Stimulated activated CD4-positive, alpha-beta T cell treated with anti-CD3 and anti-CD28 coated beads, Interleukin-12 subunit alpha, Interleukin-12 subunit beta, amount 100 ng/mL, for 48 hours (primary cell): ENCODE measurements at places on chromosomes 2 and 18.

GRCh38 chr2:98715812-98716451 lies 15.0 kb downstream of the MGAT4A start:
- no peak for DNase-seq

DNA sequence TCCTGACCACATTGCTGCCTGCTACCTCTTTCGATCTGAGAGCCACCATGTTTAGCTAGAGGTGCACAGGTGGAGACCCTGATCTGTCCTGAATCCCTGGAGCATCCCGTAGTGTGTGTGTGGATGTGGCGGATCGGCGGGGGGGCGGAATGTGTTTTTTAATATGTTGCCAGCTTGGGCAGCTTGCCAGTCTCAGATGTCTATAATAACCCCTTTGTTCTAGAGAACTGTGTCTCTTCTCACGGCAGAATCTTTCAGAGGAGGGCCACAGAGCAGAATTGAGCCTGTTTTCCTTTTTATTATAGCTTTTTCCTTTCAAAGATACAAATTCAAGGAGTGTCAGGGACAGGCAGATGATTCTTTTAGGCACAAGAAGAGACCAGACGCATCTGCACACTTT lies 934.1 kb upstream of the KLHL29 start:
- DNase-seq = no peak

DNA sequence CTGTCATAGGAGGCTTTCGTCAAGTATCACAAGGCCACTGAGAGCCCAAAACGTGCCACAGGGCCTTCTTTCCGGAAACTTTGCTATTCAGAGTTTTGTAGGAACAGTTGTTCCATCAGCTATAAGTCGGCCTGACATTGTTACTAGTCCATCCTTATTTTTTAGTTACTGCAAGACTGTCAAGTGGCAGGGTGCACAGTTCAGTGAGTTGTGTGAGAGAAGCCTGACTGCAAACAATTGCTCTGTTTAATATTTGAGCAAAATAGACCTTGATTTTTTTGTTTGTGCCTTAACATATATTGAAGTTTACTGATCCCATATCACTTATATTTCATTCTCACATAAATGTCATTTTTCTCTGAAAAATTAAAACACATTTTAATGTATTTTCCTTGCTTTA lies 110.1 kb downstream of the GALNT1 start:
- DNase-seq = no peak

- no peak for DNase-seq
These were observed 54.2 kb downstream of the HK2 start for GRCh38 chr2:74887960-74888700.

DNA sequence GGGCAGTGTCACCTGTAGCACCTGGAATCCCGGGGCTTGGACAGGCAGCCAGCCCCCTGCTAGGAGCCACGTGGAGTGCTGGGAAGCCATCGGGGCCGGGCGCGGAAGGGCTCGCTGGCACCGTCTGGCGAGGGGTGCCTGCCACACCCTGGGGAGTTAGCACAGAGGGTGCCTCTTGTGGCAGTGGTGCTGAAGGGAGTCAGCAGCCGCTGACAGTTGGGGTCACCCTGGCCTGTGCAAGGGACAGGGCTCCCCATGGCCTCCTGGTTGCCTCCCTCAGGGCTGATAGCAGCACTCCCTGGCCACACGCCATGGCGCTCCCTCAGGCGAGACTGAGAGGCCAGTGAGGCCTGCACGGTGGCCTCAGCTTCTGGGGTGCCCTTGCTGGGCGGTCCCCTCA lies 13.9 kb upstream of the D2HGDH start:
- DNase-seq = no peak
